ENCODE measurements at places on chromosomes 2 and 18.

DNA sequence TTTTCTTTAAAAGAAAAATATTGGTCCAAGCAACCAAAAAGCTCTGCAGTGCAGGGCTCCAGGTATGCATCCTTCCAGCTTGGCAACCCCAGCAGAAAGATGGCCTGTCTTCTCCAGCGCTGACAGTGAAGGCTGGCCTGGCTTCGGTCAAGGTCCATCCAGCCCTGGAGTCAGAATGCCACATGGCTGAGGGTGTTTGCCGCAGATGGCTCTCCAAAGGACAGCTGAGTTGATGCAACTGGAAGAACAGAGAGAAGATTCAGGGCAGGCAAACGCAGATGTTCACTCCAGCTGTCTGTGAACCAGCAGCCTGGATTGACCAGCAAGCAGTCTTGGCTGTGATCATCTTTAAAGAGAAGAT, 51.4 kb downstream of the MARCO start:
- no peak for DNase-seq

DNA sequence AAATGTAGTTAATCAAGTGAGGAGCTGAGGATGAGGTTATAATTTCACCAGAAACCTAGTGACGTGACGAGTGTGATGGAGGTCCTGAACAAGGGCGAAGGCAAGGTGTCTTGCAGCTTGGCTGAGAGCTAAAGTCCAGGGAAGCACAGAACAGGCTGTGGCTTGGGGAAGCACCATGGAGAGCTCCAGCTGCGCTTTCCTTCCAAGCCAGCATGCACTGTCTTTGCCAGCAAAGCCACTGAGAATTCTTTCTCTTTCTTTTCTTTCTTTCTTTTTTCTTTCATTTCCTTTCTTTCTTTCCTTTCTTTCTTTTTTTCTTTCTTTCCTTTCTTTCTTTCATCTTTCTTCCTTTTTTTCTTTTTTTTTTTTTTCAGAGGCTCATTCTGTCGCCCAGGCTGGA, 239.3 kb downstream of the FBXO15 start:
- no peak for DNase-seq

GRCh38 chr2:168528469-168528868, 72.4 kb downstream of the CERS6 start:
- DNase-seq, result no peak

- DNase-seq, result no peak
These were observed 24.8 kb downstream of the RAB27B start for GRCh38 chr18:54852780-54853675.

DNA sequence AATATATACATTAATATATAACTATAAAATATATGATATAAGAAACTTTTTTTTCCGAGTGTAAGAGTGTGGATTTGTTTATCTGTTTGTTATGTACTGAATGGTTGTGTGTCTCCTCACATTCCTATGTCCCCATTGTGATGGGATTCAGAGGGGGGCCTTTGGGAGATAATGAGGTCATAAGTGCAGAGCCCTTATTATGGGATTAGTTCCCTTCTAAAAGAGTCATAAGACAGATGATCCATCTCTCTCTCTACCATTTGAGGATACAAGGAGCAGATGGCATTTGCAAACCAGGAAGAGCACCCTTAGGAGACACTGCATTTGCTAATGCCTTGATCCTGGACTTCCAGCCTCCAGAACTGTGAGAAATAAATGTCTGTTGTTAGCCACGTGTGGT, 30.3 kb upstream of the SAP130 start:
- DNase-seq, result no peak

- no peak for DNase-seq
These were observed 67.7 kb upstream of the DNMT3A start for GRCh38 chr2:25409468-25409867.

DNA sequence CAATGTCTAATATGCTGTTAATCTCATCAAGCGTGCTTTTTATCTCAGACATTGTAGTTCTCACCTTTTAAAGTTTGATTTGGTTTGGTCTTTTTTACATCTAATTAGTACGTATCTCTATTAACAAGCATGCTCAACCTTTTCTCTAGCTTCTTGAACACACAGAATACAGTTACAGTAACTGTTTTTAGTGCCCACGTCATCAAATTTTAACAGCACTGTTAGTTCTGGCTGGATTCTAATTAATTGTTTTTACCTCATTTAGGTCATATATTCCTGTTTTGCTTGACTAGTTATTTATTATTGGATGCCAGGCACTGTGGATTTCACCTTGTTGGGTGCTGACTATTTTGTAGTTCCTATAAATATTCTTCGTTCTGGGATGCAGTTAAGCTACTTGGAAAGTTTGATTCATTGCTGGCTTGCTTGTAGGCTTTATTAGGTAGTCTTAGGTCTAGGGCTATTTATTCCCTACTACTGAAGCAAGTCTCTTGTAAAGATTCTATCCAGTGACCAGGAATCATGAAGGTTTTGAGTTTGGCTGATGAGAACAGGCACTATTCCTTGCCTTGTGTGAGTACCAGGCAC, 263.0 kb downstream of the ETAA1 start:
- no peak for DNase-seq

- DNase-seq, result no peak
These were observed 56.3 kb downstream of the ASB1 start for GRCh38 chr2:238483021-238483420.

- no peak for DNase-seq
These were observed 22.0 kb downstream of the GPC1 start for GRCh38 chr2:240457223-240458043.

GRCh38 chr2:26235089-26235488, 9.3 kb downstream of the HADHA start:
- no peak for DNase-seq

DNA sequence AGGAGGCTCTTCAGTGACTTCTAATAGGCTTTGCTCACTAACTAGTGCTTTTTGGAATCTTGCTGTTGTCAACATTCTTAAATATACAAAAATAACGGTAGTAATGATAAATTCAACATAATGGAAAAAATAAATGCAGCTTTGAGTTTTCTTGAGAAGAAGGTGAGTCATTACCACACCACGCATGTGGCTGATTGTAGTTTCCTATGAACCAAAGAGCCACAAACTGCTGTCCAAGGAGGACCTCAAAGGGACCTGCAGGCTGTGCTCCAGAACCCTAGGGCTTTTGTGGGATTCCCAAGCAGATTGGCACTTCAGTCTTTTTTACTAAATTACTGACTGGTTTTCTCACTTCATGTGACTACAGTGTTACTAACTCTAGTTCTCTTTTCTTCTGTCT, 66.7 kb downstream of the TPGS2 start:
- DNase-seq, result no peak

GRCh38 chr2:59594671-59595222, 958.7 kb downstream of the BCL11A start:
- DNase-seq, result no peak

DNA sequence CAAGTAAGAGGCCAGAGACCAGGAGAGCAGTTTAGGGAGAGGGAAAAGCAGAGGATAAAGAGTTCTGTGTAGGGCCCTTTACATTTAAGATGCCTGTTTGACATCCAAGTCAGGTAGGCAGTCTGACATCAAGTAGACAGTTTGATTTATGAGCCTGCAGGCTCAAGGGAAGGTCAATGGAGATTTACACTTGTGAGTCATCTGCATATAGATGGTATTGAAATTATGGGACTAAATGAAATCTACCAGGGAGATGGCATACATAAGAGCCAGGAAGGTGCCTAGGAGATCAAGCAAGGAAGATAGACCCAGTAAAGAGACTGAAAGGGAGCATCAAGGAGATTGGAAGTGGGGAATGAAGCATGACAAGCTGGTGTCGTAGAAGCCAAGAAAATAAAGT, 212.4 kb upstream of the PKDCC start:
- no peak for DNase-seq

DNA sequence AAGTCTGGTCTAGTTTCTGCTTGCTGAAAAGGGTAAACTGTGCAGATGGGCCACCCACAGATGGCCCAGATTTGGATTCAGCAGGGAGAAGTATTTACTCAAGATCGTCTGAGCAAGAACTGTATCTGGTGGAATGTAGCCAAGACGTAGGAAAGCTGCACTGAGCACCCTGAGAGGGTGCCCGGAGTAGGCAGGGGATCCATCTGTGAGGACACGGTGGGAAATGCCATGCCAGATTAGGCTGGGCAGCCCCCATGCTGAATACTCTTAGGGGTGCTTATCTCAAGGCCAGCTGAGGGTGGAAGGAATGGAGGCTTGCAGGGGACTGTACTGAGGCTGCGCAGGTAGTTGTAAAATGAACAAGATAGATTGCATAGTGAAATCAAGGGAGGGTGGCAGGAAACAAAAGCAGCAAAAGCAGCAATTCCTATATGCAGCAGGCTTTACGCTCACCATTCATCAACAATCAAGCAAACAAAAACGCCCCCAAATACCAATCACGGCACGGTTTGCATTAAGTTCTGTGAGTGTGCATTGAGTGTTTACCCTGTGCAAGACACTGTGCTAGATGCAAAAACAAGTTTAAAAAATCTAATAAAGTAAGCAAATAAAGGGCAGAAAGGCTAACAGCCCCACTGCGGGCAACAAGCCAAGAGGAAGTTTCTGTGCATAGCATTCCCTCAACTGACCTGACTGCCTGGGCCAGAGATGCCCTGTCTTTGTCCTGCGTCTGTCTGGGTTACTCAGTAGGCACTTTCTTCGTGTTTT, 32.2 kb upstream of the LPIN2 start:
- DNase-seq, result no peak

DNA sequence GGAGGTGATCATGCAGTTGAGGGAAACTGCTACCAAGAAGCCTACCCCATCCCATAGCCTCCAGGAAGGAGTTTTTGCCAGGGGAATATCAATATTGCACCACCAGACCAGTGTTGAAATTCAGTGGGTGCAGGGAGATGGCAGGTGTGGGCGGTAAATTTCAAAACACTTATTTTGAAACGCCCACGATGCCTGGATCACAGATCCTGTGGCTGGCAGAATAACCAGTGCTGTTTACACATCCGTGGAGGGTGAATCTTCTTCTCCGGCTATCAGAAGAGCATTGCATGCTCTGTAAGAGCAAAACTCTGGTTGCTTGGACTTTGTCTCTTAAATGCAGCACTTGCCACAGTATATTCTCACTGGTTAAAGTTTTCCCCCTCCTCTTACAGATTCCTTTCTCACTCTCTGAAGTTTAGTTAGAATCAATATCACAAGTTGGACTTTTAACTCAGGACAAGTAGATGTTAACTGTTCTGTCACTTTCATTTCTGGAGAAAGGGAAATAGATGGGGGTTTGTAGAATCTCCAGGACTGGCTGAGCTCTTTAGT, 70.5 kb upstream of the ZCCHC2 start:
- DNase-seq, result no peak

DNA sequence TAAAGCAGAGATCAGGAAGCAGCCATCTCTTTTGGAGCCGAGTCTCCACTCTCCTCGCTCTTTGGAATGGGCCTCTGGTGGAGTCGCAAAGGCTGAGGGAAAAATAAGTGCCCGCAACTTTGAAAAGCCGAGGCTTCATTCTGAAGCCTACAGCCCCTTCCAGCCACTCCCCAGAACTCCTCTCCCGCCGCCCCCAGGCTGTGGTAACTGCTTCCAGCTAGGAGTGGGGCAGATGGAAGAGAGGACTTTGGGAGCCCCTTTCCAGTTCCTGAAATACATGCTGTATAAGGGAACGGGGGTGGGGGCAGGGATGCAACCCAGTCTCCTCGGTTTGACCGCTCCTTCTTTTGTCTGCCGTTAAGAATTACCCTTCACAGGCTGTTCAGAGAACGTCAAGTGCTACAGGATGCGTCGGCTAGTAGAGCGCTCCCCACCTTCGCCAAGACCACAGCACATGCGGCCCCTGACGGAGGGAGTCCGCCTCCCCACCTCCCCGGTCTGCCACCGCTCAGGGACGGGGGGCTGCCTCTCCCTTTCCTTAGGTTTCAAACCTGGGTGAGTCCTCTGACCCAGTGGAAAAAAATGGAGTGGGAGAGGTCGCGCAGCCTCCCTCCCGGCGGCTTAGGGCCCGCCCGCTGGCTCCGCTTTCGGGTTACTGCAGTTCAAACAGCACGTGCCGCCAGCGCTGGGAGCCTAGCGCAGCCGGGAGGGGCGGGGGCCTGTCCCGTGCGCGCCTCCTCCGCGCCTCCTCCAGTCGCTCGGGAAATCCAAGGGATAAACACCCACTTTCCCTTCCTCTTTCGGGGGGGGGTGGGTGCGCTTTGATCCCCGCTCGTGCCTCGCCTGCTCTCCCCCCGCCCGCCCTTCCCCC, 4.9 kb downstream of the CYP26B1 start:
- no peak for DNase-seq

GRCh38 chr2:183126635-183127034, 2.4 kb downstream of the NUP35 start:
- no peak for DNase-seq

DNA sequence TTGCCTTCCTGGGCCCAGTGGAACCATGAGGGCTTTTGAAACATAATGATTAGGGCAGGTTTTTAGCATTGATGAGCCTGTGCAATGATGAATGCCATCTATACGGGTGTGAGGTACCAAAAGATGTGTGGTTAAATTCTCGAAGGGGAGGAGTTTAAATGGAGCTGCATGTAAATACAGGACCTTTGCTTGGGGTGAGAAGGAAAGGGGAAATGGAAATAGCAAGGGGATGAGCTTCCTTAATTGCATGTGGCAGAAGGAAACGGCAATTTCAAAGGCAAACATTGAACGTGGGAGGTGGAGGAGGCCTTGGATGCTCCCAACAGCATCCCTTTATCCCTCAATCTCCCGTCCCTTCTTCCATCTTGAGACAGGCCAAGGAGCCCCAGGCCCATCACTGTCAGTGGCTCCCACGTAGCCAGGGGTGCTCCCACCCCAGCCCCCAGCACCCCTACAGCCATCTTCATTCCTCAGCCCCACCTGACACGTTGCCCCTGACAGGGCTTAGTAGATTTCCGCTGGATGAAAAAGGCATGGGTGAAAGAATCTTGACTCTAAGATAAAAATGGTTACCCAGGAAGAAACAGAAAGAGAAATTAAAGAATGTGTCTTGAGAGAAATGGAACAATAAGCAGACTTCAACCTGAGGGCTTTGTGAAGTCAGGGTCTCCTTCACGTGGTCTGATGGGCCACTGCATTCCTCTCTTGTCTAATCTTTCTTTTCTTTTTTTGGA, 32.5 kb downstream of the INPP5D start:
- no peak for DNase-seq

- DNase-seq, result no peak
These were observed 31.2 kb upstream of the C1GALT1C1L start for GRCh38 chr2:43707255-43708015.

GRCh38 chr2:107992069-107992468, 5.7 kb downstream of the SLC5A7 start:
- DNase-seq, result no peak

DNA sequence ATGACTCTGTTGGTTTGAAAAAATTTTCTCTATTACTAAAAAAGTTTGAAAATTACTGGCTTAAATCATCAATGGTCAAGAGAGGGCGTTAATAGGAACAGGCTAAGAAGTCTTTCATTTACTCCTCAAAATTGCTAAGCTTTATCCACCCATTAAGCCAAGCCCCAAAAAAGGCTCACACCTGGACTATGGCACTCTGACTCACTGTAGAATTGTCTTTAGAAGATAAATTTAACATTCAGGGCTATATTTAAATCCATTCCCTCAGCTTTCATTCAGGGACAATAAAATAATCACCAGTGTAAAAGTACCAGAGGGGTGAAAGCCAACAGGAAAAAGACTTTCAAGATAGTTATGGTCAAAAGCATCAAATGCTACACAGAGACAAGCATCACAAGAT, 80.0 kb downstream of the SESTD1 start:
- no peak for DNase-seq
